CD4-positive, alpha-beta T cell treated with Interleukin-12 subunit alpha and Interleukin-12 subunit beta, for 1 hour (primary cell): ENCODE measurements at places on chromosomes 5 and 9.

- no peak for DNase-seq
These were observed 42.2 kb downstream of the C9orf153 start for GRCh38 chr9:86217076-86217755.

GRCh38 chr5:14179446-14179845, 36.3 kb downstream of the TRIO start:
- no peak for DNase-seq

DNA sequence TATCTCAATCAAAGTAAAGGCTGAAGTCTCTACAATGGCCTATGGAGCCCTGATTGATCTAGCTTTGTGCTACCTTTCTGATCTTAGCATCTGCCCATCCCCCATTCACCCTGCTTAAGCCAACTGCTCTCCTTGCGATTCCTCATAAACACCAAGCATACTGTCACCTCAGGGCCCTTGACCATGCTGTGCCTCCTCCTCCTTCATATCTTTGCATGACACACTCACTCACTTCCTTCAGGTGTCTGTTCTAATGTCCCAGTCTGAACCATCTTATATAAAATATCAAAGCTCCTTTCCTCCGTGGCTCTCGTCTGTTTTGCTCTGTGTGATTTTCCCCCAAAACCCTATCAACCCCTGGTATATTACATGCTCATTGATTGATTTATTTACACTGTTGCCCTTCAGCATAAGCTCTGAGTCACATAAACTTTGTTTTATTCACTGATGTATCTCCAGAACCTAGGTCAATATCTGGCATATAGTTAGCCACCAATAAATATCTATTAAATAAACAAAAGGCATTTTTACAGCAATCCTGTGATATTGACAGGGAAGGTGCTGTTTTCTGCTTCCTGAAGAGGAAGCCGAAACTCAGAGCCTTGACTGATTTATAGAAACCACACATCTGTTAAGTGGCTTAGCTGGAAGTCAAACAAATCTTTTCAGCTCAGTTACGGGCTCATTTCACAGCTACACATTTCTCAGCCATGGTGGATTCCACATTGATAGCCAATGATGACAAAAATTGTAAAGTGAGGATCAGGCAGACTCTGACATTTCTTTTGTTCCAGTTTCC, 103.6 kb downstream of the BOD1 start:
- DNase-seq, result no peak

DNA sequence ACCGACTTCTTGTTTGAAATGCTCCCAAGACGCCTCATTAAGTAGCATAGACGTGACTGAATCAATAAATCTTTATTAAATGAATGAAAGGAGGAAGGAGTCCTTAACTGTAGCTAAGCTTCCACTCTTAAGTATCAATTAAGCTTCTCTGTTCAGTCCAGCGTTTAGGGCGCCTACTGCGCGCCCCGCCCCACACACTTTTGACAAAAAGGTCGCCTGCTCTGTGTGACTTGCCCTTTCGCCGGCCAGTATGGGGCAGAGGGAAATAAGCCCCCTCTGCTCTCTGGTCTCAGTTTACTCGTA, 662 bp upstream of the DOLPP1 start:
- DNase-seq, result no peak

- no peak for DNase-seq
These were observed 3.5 kb downstream of the NRG2 start for GRCh38 chr5:140039561-140039960.

GRCh38 chr9:83520292-83520691, 17.9 kb downstream of the FRMD3 start:
- no peak for DNase-seq

DNA sequence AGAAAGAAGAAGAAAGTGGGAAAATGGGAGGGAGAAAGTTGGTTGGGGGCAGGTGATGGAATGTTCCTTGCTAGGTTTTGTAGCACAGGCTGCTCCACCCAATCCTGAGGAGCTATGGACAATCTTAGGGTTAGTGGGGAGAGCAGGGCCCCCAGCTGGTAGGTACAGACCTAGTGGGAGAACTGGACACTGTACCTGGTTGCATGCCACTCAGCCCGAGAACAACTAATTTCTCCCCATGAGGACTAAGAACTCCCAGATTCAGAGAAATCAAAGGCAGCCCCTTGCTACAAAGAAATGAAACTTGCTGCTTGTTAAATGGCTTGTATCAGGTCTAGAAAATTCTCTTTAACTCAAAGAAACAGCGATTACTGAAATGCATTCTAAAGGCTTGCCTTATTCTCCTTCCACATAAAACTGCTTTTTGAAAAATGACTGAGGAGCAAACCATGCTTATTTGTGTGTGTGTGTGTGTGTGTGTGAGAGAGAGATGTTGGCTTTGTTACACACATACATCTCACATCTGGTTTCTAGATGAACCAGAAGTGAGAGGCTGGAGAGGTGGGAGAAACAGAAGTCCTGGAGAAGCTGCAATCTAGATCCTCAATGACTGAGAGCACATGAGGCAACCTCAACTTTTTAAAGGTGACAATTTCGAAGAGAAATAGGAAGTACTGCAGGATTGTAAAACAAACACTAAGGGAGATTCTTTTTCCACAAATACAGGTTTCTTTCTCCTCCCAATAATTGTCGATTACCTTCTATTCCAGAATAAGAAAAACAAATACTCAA, 28.9 kb downstream of the FYB1 start:
- no peak for DNase-seq

- DNase-seq, result no peak
These were observed 290.4 kb upstream of the TUT7 start for GRCh38 chr9:86644675-86645034.
